ENCODE measurements at places on chromosomes 5 and 9. TPM values are rescaled to one million over a fixed set of nuclear protein-coding genes. Genes with fewer than 3 reads are reported as not detected.

GRCh38 chr9:24071716-24072115 lies 245.7 kb upstream of the ELAVL2 start:
- DNase-seq: no peak

Gene GLRA1
- not detected for total RNA-seq

DNA sequence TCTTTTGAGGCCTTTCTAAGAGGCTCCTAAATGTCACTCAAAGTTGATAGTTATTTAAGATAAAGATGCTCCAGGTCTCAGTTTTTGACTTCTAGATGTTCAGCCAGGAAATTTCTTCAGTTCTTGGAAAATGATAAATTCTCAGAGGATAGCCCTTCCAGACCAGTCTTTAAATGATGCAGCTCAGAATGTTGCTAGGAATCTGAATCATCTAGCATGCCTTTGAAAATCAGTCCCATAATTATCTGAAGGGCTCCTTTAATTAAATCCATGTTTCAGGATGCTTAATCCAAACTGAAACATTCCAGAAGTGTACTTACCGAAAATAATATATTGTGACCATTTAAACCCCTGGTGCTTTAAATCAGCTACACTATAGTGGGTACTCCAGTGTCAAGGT lies 107.5 kb upstream of the FBN2 start:
- no peak for DNase-seq

Gene FCN2
- not detected for total RNA-seq

Gene SV2C
- total RNA-seq: 0.03 TPM
